ENCODE measurements at places on chromosomes 11 and 22.

DNA sequence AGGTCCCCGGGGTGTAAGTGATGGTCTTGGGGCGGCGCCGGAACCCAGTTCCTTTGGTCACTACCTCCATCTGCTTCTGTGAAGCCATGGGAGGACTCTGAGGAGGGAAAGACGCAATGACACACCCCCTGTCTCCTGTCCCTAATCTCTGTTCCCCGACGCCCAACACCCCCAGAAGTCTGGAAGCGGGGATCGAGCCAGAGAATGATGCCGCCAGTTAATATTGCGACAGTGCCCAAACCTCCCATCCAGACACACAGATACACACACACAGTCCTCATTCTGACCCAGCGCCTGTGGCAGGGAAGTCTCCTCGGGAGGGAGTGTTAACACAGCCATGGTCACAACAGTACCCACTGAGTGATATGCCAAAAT lies 352 bp downstream of the C22orf23 start:
- no peak for DNase-seq

- no peak for DNase-seq
These were observed 44.5 kb downstream of the RTL6 start for GRCh38 chr22:44453441-44454112.

DNA sequence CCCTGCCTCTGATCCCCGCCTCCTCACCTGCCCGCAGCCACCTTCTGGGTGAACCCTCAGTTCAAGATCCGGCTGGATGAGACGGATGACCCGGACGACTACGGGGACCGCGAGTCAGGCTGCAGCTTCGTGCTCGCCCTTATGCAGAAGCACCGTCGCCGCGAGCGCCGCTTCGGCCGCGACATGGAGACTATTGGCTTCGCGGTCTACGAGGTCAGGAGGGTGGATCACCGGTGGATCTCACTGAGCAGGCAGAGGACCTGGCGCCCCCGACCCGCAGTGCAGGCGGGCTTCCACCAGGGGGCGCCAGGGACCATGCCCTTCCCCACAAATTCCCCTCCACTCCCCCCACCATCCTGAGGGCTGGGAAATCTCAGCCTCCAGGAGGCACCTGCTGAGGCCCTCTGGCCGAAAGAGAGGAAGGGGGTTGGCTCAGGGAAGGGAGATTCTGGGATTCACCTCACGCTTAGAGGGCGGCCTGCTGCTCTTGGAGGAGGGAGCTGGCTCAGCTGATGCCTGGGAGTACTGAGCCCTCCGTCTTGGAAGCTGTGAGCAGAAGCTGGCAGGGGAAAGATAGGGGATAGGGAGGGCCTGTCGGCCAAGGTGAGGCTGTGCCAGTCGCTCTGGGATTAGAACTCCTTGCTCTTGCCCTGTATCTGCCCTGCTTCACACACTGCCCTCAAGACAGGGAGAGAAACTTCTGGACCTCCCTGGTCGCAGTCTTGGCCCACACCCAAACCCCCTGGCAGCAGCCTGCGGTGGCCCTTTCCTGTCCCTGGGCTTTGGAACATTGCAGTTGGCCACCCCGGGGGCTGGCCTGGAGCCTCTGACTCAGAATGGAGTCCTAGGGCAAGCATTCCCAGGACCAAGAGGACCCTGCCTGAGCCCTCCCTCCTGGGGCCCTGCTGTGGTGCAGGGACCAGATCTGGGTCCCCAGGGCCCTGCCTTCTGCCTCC lies 23.2 kb downstream of the CAPN1 start:
- DNase-seq = peak; percentile 44

GRCh38 chr22:48303369-48303725 lies 1524.3 kb downstream of the BRD1 start:
- no peak for DNase-seq

- no peak for DNase-seq
These were observed 16.7 kb downstream of the RIBC2 start for GRCh38 chr22:45429981-45430775.

GRCh38 chr22:49659924-49660315 lies 167.8 kb downstream of the BRD1 start:
- DNase-seq = no peak

GRCh38 chr22:45891021-45891421 lies 85.9 kb downstream of the WNT7B start:
- no peak for DNase-seq

- DNase-seq = no peak
These were observed 2.3 kb downstream of the LSP1 start for GRCh38 chr11:1854949-1855885.

DNA sequence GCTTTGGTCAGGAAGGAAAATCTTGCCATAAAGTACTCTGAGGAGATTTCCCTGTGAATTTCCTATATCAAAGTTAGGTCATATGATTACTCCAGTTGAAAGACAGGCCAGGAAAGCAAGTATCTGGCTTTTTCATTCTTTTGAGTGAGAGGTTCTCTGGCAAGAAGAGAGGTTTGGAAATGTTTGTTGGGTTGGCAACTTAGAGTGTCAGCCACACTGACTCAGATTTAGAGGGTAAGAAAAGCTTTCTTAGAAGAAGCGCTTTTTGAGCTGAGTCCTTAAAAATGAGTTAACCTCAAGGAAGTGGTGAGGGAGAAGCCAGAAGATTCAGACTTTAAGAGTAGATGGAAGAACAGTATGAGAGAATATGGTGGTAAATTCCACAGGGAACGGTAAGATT lies 86.1 kb upstream of the BDNF start:
- no peak for DNase-seq
